Omental fat pad (tissue), 4 donors: ENCODE measurements at places on chromosomes 13 and 19. TPM values are rescaled to one million over a fixed set of nuclear protein-coding genes. Genes with fewer than 3 reads are reported as not detected.

Gene ANGPTL4
- 271 TPM for total RNA-seq

Gene HTR2A
- total RNA-seq, result 0.25 TPM

Gene KLK14
- total RNA-seq, result not detected

Gene LACC1
- 11.4 TPM for total RNA-seq

Gene CCNA1
- total RNA-seq, result 0.38 TPM

Gene FCGBP
- total RNA-seq, result 18.8 TPM

Gene MAP4K1
- 1.5 TPM for total RNA-seq

Gene OSCAR
- 6.5 TPM for total RNA-seq

Gene LHB
- total RNA-seq, result not detected

Gene KLK15
- not detected for total RNA-seq

Gene S1PR4
- 9.9 TPM for total RNA-seq

Gene CD70
- not detected for total RNA-seq

Gene SLC7A10
- 21.0 TPM for total RNA-seq

Gene AKAP8L
- total RNA-seq, result 67.0 TPM

Gene ZNF723
- total RNA-seq, result not detected

Gene ZNF534
- not detected for total RNA-seq

Gene ZNF568
- 13.2 TPM for total RNA-seq

Gene CLIP3
- total RNA-seq, result 3.3 TPM

Gene ILF3
- 126 TPM for total RNA-seq

Gene FGF9
- 5.3 TPM for total RNA-seq

Gene ETV2
- not detected for total RNA-seq

Gene ZNF560
- total RNA-seq, result not detected

Gene GRIN3B
- total RNA-seq, result not detected

Gene NPHS1
- total RNA-seq, result 0.48 TPM

Gene ZNF100
- total RNA-seq, result 5.2 TPM

Gene ZNF543
- 5.6 TPM for total RNA-seq

Gene IFNL1
- total RNA-seq, result not detected

Gene ZNF667
- total RNA-seq, result 2.4 TPM
